ENCODE measurements at places on chromosomes 4 and X.

DNA sequence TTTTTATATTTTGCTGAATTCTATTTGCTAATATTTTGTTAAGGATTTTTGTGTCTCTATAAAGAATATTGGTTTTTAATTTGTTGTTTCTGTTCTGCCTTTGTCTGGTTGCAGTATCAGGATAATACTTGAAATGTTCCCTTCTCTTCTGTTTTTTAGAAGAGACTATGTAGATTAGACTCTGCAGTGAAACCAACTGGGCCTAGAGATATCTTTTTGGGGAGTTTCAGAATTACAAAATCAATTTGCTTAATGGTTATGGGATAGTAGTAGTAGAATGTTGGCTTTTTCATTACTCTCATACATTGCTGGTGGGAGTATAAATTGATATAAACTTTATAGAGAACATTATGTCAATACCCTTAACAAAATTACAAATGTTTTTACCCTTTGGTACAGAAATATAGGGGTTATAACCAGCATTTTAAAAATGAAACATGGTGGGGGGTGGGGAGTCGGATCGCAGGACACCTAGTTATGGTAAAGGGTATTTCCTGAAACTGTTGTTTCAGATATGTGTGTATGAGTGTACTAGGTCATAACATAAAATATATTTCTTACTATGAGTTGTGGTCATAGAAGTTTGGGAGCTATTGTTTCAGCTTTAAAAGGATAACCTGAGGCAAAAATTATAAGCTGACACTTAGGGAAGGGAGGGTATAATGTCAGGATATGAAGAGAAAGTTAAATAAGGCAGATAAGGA is 29.0 kb downstream of the CLOCK start:
- no peak for DNase-seq

- DNase-seq, result no peak
These were observed 55.4 kb upstream of the ESX1 start for GRCh38 chrX:104310090-104310489.

DNA sequence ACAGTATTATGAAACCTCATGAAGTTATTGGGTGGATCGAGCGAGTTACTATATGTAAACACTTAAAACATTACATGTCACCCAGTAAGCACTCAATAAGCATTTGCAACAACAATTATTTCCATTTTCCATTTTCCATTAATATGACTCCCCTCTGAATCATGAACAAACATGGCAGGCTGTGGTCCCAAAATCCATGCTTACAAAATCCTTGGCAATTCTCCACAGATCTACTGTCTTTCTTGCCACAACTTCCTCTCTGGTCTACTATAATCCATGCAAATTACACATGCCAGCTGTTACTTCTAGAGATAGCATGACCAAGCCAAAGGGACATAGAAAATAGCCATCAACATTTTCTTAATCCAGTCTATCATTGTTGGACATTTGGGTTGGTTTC is 22.0 kb downstream of the ASB11 start:
- DNase-seq, result no peak

GRCh38 chr4:180695851-180696250 is 1547.4 kb upstream of the TENM3 start:
- no peak for DNase-seq

GRCh38 chrX:10634392-10635161 is 14.2 kb upstream of the MID1 start:
- no peak for DNase-seq

GRCh38 chr4:149735796-149736195 is 79.8 kb downstream of the IQCM start:
- DNase-seq, result no peak

GRCh38 chr4:147370473-147370872 is 110.4 kb upstream of the EDNRA start:
- no peak for DNase-seq

DNA sequence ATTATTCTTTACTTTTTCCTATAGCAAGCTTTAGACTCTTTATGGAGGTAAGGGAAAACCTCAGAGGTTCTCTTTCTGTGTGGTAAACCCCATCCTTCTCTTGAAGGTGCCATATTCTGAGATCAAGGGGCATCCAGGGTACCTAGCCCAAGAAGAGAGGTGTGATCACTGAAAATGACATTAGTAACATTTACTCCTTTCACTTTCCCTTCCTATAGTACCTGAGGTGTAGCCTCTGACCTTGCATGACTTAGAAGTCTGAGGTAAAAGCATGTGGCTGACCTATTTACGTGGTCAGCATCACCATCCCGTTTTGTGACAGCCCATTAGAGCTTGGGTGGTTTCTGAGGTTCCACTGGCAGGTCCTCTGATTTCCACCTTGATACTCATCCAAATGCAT is 25.7 kb downstream of the SGMS2 start:
- no peak for DNase-seq

DNA sequence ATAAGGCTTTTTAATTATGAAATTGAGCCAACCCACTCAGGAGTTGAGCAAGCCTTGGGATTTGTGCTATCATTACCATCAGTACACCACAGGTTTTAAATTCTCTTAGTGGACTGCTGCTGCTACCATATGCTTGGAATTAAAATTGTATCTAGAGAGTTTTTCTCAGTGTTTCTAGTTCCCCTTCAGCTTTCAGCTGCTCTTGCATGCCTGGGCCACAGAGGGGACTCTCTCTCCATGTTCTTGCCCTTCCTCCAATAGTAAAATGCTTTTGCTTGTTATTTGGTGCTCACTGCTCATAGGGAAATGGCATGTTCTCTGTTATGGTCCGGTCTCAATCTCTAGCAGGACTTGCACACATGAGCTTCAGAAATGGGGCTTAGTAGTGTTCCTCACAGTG is 101.9 kb downstream of the IGSF1 start:
- no peak for DNase-seq

DNA sequence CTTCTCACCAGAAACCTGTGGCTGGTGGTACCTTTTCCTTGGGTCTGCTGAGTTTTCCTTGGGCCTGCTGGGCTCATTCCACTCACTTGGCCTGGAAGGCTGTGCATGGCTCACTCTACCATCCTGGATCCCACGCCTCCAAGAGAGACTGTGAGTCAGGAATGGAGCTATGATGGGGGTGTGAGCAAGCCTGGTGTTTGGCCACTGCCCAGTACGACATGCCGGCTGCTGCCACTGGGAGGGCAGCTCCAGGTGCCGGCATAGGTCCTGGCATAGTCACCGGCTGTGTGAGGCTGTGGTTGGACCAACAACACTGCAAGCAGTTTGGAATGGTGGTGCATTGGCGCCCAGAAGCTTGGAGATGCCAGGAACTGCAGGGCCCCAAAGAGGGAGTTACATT is 721.7 kb downstream of the PCDH18 start:
- no peak for DNase-seq

DNA sequence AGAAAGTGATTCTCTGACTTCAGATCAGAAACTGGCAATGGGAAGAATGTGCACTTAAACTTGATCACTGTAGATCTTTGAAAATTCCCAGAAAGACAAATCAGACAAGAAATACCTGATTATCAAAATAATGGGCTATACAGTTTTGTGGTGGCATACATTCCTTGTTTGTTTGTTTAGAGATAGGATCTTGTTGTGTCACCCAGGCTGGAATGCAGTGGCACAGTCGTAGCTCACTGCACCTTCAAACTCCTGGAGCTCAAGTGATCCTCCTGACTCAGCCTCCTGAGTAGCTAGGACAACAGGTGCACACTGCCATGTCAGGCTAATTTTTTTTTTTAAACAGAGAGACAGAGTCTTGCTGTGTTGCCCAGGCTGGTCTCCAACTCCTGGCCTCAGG is 81.0 kb upstream of the SPRY1 start:
- no peak for DNase-seq

DNA sequence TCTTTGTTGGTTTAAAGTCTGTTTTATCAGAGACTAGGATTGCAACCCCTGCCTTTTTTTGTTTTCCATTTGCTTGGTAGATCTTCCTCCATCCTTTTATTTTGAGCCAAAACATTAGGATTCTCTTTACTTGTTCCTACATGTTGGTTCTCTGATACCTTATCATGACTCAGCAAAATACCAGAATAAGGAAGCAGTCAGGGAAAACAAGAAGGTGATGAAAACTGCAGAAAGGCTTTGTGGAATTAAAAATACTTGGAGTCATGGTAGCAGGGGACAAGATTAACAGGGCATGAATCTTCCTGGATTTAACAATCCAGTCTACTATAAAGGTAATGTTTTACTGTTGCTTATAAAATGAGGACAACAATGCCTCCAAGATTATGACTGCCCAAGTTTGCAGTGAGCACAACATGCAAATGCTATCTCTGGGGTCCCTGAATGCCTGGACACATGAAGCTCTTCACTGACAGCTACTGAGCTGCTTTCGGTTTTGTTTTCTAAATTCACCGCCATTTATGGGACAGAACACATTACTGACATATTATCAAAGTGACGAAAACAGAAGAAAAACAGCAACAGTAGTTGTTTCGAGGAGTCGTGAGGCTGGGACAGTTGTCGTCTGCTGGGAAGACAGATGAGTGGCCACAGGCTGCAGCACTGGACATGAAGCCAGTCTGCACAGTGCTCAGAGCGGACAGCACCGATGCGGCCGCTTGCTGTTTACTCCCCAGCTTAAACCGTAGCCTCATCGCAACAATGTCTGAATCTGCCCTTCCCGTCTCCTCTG is 174.5 kb upstream of the DKK2 start:
- DNase-seq, result no peak

- DNase-seq, result no peak
These were observed 77.5 kb upstream of the CLCN4 start for GRCh38 chrX:10079231-10079630.

- DNase-seq, result no peak
These were observed 169.0 kb upstream of the MBNL3 start for GRCh38 chrX:132657876-132658275.

DNA sequence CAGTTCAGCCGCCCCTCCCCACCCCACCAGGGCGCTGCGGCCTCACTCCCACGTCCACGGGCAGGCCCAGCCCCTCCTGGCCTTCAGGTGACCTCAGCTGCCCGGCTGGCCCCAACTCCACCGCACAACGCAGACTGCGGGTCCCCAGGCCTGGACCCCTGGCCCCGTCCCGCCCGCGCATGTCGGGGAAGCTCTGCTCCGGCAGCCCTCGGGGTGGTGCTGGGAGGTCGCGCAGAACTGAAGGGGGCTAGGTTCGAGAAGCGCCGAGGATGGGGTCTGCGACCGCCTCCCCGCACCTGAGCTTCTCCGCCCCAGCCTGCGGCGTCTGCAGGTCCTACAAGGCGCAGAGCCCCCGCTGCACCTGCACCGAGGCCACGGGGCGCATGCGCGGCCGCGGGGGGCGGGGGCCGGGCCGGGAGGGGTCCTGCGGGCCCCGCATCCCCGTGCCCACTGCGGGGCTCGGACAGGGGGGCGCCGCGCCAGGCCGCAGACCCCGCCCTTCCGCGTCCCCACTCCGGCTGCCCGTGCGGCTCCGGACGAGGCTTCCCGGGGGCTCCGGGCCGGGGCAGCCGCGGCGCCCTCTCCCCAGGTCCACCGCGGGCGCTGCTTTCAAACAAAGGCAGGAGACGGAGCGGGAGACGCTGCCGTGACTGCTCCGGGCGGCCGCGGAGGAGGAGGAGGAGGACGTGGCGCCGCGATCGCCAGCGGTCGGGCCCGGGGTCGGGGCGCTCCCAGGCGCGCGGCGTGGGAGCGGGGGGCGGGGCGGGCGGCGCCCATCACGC is 672 bp upstream of the NAT8L start:
- no peak for DNase-seq

Data from activated CD4-positive, alpha-beta T cell treated with anti-CD3 and anti-CD28 coated beads for 4 hours (primary cell).